CD4-positive, alpha-beta T cell (primary cell): ENCODE measurements at places on chromosomes 11 and 22.

DNA sequence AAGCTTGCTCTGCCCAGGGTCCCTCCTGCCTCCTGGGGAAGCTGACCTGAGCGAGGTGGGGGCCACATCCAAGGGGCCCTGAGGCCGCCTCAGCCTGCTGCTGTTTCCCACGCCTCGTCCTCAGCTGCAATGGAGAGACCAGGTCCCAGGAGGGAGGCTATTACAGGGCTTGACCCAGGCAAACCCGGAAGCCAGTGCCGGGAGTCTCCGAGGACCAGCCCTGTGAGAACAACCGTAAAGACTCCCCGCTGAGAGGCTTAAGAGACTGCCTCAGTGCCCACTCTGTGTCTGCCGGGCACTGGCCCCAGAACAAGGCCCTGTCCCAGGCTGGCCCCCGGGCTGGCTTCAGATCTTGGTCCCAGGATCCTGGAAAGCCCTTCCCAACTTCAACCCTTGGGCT lies 124.3 kb upstream of the FGF3 start:
- H3K36me3 ChIP-seq: no peaks in the 10 kb centered on the region
- peaks cover 2% of the 10 kb centered on the region for H3K27me3 ChIP-seq
- H3K27ac ChIP-seq: no peak overlapping the region
- no peak overlapping the region for H3K4me3 ChIP-seq
- no peaks in the 10 kb centered on the region for H3K4me1 ChIP-seq

DNA sequence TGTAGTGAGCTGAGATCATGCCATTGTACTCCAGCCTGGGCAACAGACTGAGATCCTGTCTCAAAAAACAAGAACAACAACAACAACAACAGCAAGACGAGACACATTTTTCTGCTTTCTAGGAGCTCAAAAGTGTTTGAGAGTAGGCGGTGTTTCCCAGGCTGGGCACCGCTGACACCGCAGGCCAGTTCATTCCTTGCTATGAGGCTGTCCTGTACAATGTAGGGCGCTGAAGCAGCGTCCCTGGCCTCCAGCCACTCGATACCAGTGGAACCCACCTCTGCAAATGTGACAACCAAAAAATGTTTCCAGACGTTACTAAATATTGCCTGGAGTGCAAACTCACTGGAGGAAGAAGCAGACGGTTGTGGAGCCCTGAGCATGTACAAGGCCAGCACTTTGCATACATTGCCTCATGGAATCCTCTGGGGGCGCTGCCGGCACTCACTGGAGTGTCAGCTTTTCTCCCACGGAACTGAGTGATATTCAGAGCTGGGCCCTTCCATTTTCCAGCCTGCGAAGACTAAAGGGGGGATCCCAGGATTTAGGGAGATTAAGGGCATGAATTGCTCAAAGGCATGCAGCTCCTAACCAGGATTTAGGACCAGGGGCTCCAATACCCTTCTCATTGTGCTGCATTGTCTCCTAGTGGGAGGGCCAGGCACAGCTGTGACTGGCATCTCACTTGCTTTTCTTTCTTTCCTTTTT lies 5.8 kb upstream of the MIEF1 start:
- peaks cover 14% of the 10 kb centered on the region for H3K4me1 ChIP-seq
- peak; percentile 55 for DNase-seq
- H3K27ac ChIP-seq: no peak overlapping the region
- H3K36me3 ChIP-seq: no peaks in the 10 kb centered on the region
- no peaks in the 10 kb centered on the region for H3K27me3 ChIP-seq
- no peak overlapping the region for H3K4me3 ChIP-seq

GRCh38 chr11:128405714-128406662 lies 181.4 kb downstream of the ETS1 start:
- no peak for DNase-seq
- no peak overlapping the region for H3K27ac ChIP-seq
- no peak overlapping the region for H3K4me3 ChIP-seq
- no peaks in the 10 kb centered on the region for H3K36me3 ChIP-seq

- H3K36me3 ChIP-seq: no peaks in the 10 kb centered on the region
- DNase-seq: no peak
- H3K27me3 ChIP-seq: peaks cover 6% of the 10 kb centered on the region
Measured at GRCh38 chr11:33634291-33634834, 66.3 kb downstream of the C11orf91 start.

DNA sequence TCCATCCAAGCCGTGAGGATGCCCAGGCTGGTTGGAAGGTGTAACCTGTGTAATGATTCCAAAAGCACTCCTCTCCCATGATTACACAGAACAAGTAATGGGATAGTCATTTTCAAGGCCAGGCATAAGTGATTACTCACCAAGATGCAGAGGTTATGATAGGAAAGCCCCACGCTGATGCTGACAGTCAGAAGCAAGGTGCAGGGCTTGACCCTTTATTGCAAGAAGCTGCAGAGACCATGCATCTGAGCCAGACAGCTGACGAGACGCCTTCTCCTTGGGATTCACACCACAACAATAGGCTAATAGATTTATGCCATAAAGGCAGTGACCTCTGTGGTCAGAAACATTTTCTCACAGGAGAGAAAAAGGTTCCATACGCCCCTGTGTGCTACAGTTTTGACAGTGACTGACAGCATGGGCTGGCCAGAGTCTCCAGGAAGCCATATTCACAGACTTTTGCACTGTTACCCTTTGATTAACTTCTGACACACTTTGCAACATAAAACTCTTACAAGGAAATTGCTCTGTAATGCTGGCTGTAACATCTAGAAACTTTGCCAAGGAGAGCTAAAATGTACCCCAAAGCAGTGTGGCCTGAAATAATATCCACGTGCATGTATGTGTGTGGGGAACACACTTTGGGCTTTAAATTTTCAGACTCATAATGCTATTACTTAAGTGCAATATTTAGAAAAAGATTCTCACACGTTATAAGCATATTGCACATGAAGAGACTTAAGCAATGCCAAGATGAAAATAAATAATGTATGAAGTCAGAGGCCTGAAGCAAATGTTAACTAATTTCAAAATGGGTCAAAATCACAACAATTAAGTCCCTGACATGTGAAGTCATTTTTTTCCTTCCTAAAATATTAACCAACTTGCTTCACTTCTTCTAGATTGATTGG lies 1079.0 kb upstream of the TENM4 start:
- H3K4me3 ChIP-seq: no peak overlapping the region
- H3K27me3 ChIP-seq: no peaks in the 10 kb centered on the region
- no peaks in the 10 kb centered on the region for H3K36me3 ChIP-seq
- H3K27ac ChIP-seq: no peak overlapping the region

- DNase-seq: no peak
- H3K27me3 ChIP-seq: no peaks in the 10 kb centered on the region
- H3K4me3 ChIP-seq: no peak overlapping the region
- H3K4me1 ChIP-seq: peaks cover 20% of the 10 kb centered on the region
- peaks cover 15% of the 10 kb centered on the region for H3K36me3 ChIP-seq
Measured at GRCh38 chr11:9136741-9137140, 45.3 kb upstream of the SCUBE2 start.

DNA sequence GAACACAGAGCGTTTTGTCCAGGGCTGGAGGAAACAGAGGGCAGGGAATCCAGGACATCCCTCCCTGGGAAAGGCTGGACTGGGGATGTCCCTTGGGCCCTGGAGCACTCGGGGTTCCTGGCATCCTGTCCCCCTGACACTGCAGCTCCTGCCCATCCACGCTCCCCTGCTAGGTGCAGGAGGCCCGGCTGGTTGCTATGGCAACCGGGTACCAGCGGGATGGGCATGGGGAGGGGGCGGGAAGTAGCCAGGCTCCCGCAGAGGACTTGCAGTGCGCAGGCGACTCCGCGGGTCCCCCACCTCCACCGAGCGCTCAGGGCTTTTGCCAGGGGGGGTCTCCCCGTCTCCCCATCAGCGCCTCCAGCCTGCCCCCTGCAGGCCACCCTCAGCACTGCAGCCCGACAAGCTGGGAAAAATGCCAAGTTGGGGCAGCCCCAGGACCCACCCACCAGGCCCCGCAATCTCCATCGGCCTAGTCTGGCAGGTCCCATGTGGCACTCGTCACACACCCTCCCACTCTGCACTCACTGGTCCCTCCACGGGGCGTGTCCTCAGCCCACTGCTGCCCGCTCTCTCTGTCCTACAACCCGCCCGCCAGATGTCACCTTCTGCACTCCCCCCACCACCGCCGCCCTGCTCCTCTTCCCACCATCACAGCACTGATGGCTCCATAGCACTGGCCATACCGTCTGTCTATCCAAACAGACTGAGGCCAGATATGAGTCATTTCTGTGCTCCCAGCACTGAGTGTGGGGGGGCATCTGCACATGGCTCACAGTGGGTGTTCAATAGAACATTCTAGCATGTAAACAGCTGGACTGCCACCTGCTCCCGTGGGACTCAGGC lies 31.5 kb downstream of the KIAA0930 start:
- no peak overlapping the region for H3K27ac ChIP-seq
- no peaks in the 10 kb centered on the region for H3K27me3 ChIP-seq
- H3K4me3 ChIP-seq: no peak overlapping the region
- DNase-seq: peak; percentile 25
- H3K4me1 ChIP-seq: no peaks in the 10 kb centered on the region
